ENCODE measurements at places on chromosomes 1 and 21.

GRCh38 chr21:46319186-46319585 lies 4.5 kb downstream of the C21orf58 start:
- no peak for DNase-seq
- H3K36me3 ChIP-seq = peaks cover 39% of the 10 kb centered on the region
- no peak overlapping the region for H3K4me3 ChIP-seq
- H3K27ac ChIP-seq = no peak overlapping the region

GRCh38 chr1:156554971-156555370 lies 17.4 kb downstream of the IQGAP3 start:
- peaks cover 5% of the 10 kb centered on the region for H3K4me1 ChIP-seq
- no peak overlapping the region for H3K27ac ChIP-seq
- no peak overlapping the region for H3K4me3 ChIP-seq
- H3K36me3 ChIP-seq = no peaks in the 10 kb centered on the region
- DNase-seq = no peak

DNA sequence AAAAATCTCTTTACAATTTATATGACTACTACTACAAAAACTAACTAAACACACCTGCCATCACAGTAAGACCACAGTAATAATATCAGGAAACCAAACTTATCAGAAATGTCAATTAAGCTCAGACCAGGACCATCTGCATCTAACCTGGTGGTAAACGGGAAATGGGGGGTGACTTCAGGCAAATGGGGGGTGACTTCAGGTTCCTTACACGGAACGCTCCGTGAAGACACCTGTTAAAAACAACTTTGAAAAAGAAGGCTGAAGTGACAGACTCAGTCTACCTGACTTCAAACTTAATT lies 15.8 kb downstream of the PRDM15 start:
- peaks cover 28% of the 10 kb centered on the region for H3K36me3 ChIP-seq
- peaks cover 41% of the 10 kb centered on the region for H3K4me1 ChIP-seq
- DNase-seq = no peak
- no peaks in the 10 kb centered on the region for H3K27me3 ChIP-seq

DNA sequence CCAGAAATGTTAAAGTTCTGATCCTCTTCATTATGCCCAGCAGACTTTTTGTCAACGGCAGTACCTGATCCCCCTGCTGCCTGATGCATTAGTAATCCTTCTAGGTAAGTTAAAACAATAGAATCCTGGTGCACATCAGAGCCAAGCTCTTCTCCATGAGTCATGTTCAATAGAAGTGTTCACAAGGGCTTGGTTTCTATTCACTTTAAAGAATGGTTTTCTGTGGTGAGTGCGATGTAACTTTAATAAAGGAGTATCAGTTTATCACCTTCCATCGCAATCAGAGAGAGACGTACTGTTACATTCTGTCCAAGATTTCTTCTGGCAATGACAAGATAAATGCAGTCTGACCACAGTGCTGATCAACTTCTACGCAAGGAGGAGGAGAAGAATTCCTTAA lies 96.8 kb downstream of the NRIP1 start:
- no peak overlapping the region for H3K4me3 ChIP-seq
- H3K36me3 ChIP-seq = peaks cover 56% of the 10 kb centered on the region
- DNase-seq = no peak
- no peak overlapping the region for H3K27ac ChIP-seq
- no peaks in the 10 kb centered on the region for H3K27me3 ChIP-seq
- peaks cover 10% of the 10 kb centered on the region for H3K4me1 ChIP-seq

DNA sequence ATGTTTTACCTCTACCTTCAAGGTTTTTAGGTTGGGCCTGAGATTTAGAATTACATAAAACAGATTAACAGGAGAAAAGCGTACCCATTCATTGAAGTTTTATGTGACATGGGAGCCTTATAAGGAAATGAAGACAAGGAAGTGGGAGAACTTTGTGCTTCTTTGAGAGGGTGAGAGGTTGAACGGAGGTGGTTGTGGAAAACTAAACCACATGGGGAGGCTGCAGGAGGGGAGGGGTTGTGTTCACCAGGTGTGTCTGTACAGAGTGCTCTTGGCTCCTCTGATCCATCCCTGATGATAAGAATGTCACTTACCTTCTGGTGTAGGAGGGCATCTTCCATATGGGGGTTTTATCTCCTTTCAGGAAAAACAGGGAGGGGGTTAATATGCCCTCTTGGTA lies 2.7 kb downstream of the SLX9 start:
- H3K4me3 ChIP-seq = peak overlapping the region; percentile 91
- H3K4me1 ChIP-seq = peaks cover 55% of the 10 kb centered on the region
- peak overlapping the region; percentile 76 for H3K27ac ChIP-seq
- no peak for DNase-seq
- H3K27me3 ChIP-seq = no peaks in the 10 kb centered on the region

GRCh38 chr1:174797398-174797797 lies 202.3 kb upstream of the CACYBP start:
- no peak overlapping the region for H3K27ac ChIP-seq
- no peak for DNase-seq
- no peak overlapping the region for H3K4me3 ChIP-seq
- no peaks in the 10 kb centered on the region for H3K27me3 ChIP-seq
- peaks cover 10% of the 10 kb centered on the region for H3K4me1 ChIP-seq

DNA sequence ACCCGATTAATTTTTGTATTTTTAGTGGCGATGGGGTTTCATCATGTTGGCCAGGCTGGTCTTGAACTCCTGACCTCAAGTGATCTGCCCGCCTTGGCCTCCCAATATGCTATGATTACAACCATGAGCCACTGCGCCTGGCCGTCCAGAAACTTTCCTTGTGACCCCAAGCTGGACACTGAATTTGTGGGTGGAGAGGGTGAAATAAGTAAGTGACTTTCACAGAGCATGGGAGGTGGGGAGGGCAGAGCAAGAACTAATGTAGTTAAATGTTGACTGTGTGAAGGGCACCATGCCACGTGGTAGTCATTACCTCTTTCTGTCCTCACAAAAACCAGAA lies 2.7 kb upstream of the UTP11 start:
- peak overlapping the region; percentile 98 for H3K27ac ChIP-seq
- H3K36me3 ChIP-seq = peaks cover 28% of the 10 kb centered on the region
- H3K4me1 ChIP-seq = peaks cover 62% of the 10 kb centered on the region
- no peak for DNase-seq
- no peaks in the 10 kb centered on the region for H3K27me3 ChIP-seq

- H3K27ac ChIP-seq = no peak overlapping the region
- no peak overlapping the region for H3K4me3 ChIP-seq
- H3K36me3 ChIP-seq = no peaks in the 10 kb centered on the region
- peaks cover 14% of the 10 kb centered on the region for H3K27me3 ChIP-seq
Observed at GRCh38 chr1:36699113-36699911, 216.6 kb upstream of the CSF3R start.

GRCh38 chr1:168636200-168636599 lies 59.8 kb downstream of the XCL1 start:
- H3K27ac ChIP-seq = no peak overlapping the region
- no peaks in the 10 kb centered on the region for H3K36me3 ChIP-seq
- H3K4me1 ChIP-seq = peaks cover 1% of the 10 kb centered on the region
- no peak overlapping the region for H3K4me3 ChIP-seq
- peaks cover 8% of the 10 kb centered on the region for H3K27me3 ChIP-seq
- no peak for DNase-seq

GRCh38 chr1:156746406-156746727 lies 5.1 kb downstream of the HDGF start:
- H3K27me3 ChIP-seq = no peaks in the 10 kb centered on the region
- peaks cover 69% of the 10 kb centered on the region for H3K4me1 ChIP-seq
- H3K36me3 ChIP-seq = peaks cover 90% of the 10 kb centered on the region
- H3K4me3 ChIP-seq = peak overlapping the region; percentile 95
- no peak for DNase-seq
- peak overlapping the region; percentile 95 for H3K27ac ChIP-seq

DNA sequence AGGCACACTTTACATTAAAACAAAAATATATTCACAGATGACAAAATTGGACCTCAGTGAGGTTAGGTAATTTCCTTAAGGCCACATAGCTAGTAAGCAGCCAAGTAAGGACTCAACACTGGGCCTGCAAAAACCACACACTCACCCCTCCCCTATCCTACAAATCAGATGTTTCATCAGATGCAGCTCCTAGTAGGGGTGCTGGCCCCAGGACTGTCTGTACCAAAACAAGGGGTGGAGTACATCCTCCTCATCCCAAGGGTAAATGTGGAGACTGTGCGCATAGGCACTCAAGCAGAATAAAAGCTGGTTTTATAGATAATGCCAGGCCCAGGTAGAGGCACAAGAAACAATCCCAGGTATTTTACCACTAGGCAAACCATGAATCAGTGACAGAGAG lies 25.7 kb downstream of the URB1 start:
- H3K4me1 ChIP-seq = peaks cover 13% of the 10 kb centered on the region
- H3K27me3 ChIP-seq = no peaks in the 10 kb centered on the region
- DNase-seq = no peak
- no peak overlapping the region for H3K27ac ChIP-seq
- peaks cover 99% of the 10 kb centered on the region for H3K36me3 ChIP-seq
- no peak overlapping the region for H3K4me3 ChIP-seq

DNA sequence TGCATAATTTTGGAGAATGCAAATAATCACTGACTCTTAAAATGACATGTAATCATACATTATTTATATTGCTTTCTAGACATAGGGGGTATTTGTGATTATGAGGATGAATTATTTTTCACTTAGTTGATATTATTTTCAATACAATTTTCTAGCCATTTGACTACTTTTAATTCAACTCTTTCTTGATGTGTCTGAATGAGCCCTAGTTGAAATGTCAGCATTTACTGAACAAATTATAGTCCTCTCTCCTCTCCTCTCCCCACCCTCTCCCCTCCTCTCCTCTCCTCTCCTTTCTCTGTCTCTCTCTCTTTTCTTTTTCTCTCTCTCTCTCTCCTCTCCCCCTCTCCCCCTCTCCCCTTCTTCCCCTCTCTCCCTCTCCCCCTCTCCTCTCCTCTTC lies 194.6 kb downstream of the GPR52 start:
- H3K4me3 ChIP-seq = no peak overlapping the region
- H3K27me3 ChIP-seq = no peaks in the 10 kb centered on the region
- DNase-seq = no peak
- no peaks in the 10 kb centered on the region for H3K4me1 ChIP-seq
- peaks cover 20% of the 10 kb centered on the region for H3K36me3 ChIP-seq

- H3K36me3 ChIP-seq = no peaks in the 10 kb centered on the region
- no peak overlapping the region for H3K27ac ChIP-seq
- no peak overlapping the region for H3K4me3 ChIP-seq
- no peak for DNase-seq
- H3K4me1 ChIP-seq = no peaks in the 10 kb centered on the region
- no peaks in the 10 kb centered on the region for H3K27me3 ChIP-seq
Observed at GRCh38 chr1:81834921-81835698, 34.4 kb downstream of the ADGRL2 start.

- peaks cover 18% of the 10 kb centered on the region for H3K27me3 ChIP-seq
- no peak overlapping the region for H3K4me3 ChIP-seq
- no peak overlapping the region for H3K27ac ChIP-seq
- H3K36me3 ChIP-seq = no peaks in the 10 kb centered on the region
Observed at GRCh38 chr1:37068260-37068659, 33.9 kb upstream of the GRIK3 start.

GRCh38 chr1:109131800-109132199 lies 17.9 kb downstream of the ELAPOR1 start:
- H3K27me3 ChIP-seq = no peaks in the 10 kb centered on the region
- H3K4me3 ChIP-seq = no peak overlapping the region
- H3K27ac ChIP-seq = no peak overlapping the region
- no peaks in the 10 kb centered on the region for H3K36me3 ChIP-seq
- no peak for DNase-seq

DNA sequence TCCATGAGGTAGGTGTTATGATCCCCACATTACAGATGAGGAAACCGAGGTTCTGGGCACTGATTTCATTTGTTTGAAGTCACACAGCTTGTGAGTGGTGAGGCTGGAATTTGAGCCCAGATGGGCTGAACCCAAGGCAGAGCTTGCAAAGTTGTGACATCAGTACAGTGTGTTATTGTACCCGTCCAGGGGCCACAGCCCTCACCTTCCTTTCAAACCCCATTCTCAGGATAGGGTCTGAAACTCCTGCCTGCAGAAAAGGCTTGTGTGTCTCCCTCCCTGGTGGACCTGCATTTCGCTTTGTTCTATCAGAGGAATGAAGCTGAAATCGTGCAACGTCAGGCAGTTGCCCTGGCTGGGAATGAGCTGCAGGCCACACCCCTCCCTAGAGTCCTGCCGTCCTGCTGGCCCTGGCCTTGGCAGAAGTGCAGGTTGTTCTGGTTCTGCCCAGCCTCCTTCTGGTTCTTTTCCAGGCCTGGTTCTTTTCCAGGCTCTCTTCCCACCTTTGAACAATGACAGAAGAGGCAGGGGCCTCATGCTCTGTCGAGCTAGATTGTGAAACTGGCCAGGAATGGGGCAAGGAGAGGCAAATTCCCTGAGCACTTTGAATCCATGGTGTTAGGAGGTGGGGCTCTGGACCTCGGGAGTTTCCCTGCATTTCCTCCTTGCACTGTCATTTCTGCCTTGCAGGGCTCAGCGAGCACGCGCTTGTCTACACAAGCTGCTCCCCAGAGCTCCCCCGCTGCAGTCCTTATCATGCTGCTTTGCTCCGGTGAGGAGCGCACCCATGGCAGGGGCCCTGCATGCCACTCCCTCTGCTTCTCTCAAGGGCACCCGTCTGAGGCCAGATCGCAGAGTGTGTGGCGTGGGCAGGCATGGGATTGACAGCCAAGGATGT lies 8.2 kb upstream of the MYOM3 start:
- H3K4me3 ChIP-seq = no peak overlapping the region
- no peak for DNase-seq
- no peaks in the 10 kb centered on the region for H3K4me1 ChIP-seq
- no peak overlapping the region for H3K27ac ChIP-seq
- H3K27me3 ChIP-seq = peaks cover 33% of the 10 kb centered on the region

DNA sequence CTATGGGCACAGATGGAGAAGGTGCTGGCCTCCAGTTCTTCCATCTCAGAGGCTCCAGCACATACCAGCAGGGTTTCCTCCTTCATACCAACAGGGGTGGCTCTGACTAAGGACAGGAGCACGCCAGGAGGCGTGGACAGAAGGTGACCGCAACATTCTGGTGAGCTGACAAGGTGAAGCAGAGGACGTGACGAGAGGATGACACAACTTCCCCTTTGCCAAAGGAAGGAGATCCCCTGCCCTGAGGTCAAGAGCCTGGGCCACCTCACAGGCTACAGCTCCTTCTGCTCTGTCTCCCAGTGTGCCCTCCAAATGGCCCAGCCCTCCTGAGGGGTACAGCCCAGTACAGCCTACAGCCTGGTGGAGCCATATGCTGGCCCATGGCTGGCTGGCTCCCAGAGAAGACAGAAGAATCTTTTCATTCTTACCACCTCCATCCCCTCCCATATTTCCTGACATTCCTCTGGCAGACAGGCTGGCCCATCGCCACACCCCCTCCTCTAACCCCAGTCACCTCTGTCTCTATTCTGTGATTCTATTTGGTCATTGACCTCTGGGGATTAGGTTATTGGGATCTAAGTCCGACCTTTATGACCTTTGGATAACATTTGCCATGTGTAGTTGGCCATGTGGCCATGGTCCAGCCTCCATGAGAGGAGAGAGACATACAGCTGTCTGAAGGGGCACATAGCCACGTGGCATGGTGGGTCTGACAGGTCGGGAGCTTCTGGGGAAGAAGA lies 5.1 kb upstream of the LAMB3 start:
- no peaks in the 10 kb centered on the region for H3K27me3 ChIP-seq
- H3K4me1 ChIP-seq = peaks cover 29% of the 10 kb centered on the region
- H3K4me3 ChIP-seq = no peak overlapping the region
- H3K36me3 ChIP-seq = no peaks in the 10 kb centered on the region
- no peak overlapping the region for H3K27ac ChIP-seq
- no peak for DNase-seq

Data from activated T-cell treated with anti-CD3 and anti-CD28 coated beads, Interleukin-2, amount 50 U/mL, for 24 hours (primary cell).